LNCaP clone FGC (cell line): ENCODE measurements at places on chromosomes 5 and 9.
A peak's percentile ranks its signal among the peaks of the same experiment; 100 is the strongest.

- no peak for DNase-seq
These were observed 87.2 kb downstream of the GLIS3 start for GRCh38 chr9:4212661-4213060.

GRCh38 chr9:37534412-37534811 is 41.8 kb downstream of the FBXO10 start:
- DNase-seq, result no peak

DNA sequence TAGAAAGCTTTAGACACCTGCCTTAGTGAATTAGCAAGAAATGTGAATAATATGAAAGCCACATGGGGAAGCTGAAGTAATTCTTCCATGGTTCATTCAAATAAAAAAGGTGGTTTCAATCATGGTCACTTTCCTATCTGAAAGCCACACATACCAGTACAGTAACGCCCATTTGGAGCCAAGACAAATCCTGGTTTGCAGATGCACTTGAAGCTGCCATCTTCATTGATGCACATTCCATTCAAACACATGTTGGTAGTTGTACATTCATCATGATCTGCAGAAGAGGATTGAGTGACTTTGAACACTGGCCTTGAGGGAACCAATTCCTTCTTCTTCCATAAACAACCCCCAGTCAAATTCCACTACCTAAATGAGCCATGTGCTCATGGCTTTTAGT is 161.5 kb downstream of the FBN2 start:
- DNase-seq, result no peak

GRCh38 chr9:97615439-97616072 is 17.6 kb downstream of the TSTD2 start:
- DNase-seq, result peak; percentile 69

DNA sequence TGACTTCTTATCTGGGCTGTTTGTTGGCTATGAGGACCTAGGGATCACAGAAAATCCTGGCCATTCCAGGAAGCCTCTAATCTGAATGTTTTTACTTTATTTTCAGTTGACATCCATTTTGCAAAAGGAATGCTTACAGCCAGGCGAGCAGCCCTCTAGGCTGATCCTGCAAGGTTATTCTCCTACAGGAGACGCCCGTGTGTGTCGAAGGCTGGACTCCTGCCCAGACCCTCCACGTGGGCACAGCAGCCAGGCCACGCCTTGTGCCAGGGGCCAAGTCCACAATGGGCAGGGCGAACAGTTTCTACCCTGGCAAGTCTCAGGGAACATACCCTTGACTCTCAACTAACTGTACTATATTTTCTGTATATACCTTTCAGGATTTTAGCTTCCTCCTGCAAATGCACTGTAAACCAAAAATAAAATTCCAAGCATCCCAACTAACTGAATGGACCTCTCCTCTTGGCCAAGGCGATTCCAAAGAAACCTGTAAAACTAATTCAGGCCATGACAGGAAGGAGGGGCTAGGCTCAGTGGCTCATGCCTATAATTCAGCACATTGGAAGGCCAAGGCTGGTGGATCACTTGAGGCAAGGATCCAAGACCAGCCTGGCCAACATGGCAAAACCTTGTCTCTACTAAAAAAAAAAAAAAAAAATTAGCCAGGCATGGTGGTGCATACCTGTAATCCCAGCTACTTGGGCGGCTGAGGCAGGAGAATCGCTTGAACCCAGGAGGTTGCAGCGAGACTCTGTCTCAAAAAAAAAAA is 5.7 kb downstream of the CMBL start:
- peak; percentile 82 for DNase-seq

GRCh38 chr5:88515881-88516819 is 247.5 kb upstream of the TMEM161B start:
- DNase-seq, result peak; percentile 38

DNA sequence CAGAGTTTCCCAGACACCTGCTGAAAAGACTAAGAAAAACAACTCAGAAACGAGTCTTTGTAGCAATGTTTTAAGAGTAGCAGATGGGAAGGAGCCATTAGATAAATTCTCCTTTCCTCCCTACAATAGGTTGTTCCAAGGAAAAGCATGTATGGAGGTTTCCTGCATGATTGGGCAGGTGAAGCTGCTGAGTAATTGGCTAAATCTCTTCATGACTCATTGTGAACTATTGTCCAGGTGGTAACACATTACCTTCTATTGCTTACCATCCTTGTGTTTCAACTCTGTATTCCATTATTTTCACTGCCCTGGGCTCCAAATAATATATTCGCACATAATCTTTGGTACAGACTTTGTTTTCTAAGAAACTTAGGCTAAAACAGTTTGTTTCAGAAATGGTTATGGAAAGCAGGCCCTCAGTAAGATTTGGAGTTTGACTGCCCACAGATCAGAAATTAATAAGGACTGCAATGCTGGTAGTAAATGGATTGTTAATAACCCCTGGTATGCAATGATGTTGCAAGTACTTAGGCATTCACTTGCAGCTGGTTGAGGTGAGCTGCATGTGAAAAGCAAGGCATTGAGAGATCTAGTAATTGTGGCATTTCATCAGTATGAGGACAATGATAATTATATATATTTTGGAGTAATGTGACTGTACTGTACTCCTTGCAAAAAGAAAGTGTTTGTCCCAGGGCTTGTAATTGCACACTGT is 281.4 kb upstream of the VLDLR start:
- DNase-seq, result no peak

DNA sequence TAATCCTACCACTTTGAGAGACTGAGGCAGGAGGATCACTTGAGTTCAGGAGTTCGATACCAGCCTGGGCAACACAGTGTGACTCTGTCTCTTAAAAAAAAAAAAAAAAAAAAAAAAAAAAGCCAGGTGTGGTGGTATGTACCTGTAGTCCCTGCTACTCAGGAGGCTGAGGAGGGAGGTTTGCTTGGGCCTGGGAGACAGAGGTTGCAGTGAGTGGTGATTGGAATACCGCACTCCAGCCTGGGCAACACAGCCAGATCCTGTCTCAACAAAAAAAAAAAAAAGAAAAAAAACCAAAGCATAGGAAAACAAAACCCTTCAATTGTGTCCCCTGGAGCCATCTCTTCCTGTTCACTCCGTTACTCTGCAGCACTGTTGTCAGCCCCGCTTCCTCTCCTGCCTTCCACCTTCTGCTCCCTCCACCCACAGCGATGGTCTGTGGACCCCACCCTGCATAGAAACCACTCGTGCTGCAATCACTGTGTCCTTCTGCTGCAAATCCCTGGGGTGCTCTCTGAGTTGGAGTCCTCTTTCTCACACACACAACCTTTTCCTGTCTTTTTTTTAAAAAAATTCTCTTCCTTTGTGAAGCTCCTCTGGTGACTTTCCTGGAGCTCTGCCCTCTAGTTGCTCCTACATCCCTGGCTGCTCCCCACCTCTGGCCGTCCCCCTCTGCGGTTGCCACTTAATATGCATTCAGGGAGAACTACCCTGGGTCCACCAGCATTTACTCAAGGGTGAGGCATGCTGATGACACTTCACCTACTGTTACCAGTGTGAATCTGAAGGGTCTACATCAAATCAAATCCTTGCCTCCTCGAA is 22.2 kb downstream of the CCT5 start:
- no peak for DNase-seq

DNA sequence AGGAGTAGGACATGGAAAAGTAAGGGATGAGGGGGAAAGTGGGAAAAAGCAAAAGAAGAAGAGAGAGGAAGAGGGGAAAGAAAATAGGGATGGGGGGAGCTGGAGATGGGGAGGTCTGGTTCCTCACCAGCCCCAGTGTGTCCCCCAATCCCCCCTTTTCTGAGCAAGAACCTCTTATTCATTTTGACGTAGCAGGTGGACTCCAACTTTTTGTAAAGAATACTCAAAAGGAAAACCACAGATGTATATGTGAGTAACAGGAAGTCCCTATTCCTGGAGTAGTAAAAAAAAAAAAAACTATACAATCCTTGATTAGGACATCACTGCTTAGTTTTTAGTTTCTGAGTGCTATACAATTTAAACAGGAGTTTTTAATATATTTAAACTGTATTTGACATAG is 3.9 kb upstream of the CFAP95 start:
- no peak for DNase-seq

DNA sequence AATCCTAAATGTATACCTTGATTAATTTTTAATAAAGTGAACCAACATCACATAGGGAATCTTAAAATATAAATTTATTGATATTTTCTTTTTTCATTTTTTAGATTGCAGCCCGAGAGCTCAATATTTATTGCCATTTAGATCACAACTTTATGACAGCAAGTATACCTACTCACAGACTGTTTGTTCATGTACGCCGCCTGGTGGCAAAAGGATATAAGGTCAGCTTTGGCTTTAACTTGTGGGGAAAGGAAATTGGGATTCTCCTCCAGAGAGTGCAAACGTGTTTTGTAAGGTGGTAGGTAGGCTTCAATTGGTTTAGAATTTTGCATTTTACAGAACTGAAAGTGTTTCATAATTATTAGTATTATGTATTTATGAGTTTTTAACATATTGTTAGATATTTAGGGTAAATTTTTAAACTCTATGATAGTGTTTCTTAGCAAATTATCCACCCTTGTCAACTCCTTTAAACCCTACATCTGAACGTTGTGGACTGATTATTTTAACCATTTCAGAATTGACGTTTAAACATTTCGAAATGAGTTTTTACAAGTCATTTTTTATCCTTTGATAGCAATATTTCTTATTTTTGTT is 17.5 kb upstream of the DHFR start:
- peak; percentile 55 for DNase-seq

DNA sequence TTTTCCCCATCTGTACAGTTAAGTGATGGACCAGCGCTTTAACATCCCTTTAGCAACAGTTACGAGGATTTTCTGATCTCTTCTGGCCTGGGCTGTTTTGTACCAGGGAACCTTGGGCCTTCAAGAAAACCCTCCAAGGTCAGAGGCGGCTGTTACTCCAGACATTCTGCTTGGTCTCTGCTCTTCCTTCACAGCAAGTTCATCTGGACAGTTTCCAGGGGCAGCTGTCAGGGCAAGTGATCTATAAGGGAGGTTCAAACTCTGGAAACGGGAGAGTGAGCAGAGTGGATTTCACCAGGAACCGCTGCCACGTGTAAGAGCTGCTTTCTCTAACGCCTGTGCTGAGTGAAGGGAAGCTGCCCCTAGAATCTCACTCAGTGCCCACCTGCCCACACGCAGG is 36.7 kb downstream of the ZNF618 start:
- DNase-seq, result no peak

GRCh38 chr9:125885405-125886034 is 138.3 kb downstream of the PBX3 start:
- no peak for DNase-seq

DNA sequence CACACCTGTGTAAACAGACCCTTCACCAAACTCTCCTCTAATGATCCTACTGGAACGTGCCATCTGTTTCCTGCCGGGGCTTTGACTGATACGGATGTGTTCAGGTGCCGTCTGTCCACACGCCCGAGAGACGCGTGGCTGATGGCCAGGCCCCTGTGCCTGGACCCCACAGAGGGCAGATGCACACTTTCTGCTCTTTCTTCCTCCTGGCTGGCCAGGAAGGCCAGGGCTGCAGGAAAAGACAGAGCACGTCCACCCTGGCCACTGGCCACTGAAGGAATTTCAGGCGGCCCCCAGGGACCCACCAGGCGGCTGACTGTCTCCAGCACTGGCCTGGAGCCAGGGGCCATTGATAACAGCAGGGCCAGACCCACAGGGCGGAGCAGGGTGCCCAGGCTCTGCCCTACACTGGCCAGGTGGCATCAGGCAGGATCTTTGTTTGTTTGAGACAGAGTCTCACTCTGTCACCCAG is 3.6 kb upstream of the ENG start:
- no peak for DNase-seq

- no peak for DNase-seq
These were observed 13.8 kb downstream of the WWC1 start for GRCh38 chr5:168305281-168305680.

- no peak for DNase-seq
These were observed 711 bp downstream of the MRPL50 start for GRCh38 chr9:101397746-101398067.

GRCh38 chr9:5191985-5192384 is 6.5 kb upstream of the INSL6 start:
- no peak for DNase-seq

DNA sequence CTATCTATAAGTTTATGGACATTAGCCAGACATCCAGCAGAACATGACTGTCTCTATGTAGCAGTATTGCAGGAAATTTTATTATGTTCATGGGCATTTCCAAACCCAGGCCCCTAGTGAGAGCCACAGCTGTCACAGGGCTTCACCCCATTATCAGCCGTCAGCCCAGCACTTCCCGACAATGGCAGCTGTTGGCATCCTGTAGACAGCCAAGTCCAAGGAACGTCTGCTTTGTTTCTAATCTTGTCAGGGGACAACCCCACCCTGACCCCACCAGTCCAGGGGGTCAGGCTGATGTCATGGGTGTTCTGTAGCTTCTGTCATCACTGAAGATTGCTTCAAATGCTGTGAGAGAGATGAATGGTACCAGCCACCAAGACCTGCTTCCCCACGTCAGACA is 565.3 kb upstream of the BRINP1 start:
- DNase-seq, result no peak

DNA sequence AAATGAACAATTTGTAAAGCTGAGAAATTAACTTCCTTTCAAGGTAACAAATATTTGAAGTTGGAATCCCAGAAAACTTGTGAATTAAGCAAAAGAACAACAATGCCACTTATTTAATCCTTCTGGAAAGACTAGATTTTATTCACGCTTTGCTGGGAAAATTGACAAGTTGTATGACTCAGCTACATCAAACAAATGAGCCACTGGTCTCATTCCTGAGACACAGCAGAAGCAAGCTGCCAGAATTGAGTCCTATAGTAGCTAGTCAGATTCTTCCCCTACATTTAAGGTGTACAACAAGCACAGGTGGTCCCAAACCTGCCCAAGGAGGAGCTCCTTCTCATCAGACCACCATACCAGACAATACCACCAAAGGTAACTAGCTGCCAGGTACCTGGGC is 280.7 kb downstream of the SPOCK1 start:
- peak; percentile 72 for DNase-seq

DNA sequence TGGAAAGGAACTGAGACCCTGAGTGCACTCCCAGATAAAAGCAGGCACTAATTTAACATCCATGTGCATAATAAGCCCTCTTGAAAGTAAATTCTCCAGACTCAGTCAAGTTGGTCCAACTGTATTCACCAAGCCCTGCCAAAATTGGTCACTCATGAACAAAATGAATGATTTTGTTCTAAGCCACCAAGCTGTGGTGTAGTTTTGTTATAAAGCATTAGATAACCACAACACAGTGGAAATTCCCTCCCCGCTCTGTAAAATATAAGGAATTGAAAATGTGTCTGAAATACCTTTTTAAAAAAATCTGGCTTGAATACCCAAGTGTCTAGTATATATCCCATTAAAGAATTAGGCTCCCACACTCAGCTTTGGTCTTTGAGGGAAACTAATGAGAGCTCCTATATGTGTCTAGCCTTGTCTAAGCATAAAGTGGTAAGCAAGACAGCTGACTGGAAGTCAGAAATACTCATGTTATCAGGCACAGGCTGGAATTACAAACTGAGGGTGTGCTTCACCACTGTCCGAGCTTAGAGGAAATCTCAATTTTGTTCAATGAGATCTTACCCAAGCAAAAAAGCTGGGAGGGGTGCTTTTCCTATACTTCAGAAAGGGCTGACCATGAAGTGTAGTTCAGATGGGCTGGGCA is 33.2 kb downstream of the IDNK start:
- no peak for DNase-seq
